ENCODE measurements at places on chromosomes 5 and 9.

GRCh38 chr5:97452646-97453045, 269.6 kb upstream of the RIOK2 start:
- DNase-seq, result no peak

GRCh38 chr5:134594797-134595457, 37.7 kb downstream of the SAR1B start:
- no peak for DNase-seq

DNA sequence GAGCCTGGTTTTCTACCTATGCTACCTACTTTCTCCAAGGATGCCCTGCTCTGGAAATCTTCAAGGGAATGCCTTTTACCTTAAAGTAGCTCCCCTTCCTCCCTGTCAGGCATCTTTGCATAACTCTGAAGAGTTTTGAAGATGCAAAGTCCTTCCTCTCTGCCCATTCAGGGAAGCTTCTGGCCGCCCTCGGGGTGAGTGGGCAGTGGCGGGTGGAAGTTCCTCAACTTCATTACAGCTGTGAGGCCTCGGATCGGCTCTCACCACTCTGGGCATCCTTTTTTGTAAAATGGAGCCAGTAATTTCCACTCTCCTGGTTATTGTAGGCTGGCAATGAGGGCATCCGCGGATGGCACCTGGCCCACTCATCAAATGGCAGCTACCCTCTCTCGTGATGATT, 31.7 kb upstream of the STXBP1 start:
- no peak for DNase-seq

DNA sequence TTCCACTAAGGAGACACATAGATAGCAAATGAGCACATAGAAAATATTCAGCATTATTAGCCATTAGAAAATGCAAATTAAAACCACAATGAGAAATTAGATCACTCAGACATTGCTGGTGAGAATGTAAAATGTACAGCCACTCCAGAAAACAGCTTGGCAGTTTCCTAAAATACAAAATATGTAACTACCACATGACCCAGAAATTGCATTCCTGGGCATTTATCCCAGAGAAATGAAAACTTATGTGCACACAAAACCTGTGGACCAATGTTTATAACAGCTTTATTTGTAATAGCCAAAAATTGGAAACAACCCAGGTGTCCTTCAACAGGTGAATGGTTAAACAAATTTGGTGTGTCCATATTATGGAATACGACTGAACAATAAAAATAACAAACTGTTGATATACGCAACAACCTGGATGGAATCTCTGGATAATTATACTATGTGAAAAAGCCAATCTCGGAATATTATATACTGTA, 34.8 kb upstream of the SHC3 start:
- DNase-seq, result no peak

- no peak for DNase-seq
Measured at GRCh38 chr9:86186696-86187095, 72.8 kb downstream of the C9orf153 start.

DNA sequence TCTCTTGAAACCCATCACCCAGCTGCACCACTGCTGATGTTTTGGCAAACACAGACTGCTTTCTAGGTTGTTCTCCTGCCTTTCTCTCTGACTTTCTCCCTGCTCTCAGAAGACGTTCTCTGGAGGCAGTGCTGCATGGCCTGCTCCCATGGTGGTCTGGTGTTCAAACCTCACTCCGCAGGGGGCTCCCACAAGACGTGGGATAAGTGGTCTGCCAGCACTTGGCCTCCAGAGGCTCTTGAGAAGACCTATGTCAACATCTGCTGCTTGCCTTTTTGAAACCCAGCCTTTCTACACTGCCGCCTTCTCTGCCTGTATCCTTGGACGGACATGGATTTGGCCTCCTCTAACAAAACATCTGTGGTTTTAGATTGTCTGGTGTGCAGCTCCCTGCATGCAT, 16.6 kb downstream of the USP20 start:
- no peak for DNase-seq

DNA sequence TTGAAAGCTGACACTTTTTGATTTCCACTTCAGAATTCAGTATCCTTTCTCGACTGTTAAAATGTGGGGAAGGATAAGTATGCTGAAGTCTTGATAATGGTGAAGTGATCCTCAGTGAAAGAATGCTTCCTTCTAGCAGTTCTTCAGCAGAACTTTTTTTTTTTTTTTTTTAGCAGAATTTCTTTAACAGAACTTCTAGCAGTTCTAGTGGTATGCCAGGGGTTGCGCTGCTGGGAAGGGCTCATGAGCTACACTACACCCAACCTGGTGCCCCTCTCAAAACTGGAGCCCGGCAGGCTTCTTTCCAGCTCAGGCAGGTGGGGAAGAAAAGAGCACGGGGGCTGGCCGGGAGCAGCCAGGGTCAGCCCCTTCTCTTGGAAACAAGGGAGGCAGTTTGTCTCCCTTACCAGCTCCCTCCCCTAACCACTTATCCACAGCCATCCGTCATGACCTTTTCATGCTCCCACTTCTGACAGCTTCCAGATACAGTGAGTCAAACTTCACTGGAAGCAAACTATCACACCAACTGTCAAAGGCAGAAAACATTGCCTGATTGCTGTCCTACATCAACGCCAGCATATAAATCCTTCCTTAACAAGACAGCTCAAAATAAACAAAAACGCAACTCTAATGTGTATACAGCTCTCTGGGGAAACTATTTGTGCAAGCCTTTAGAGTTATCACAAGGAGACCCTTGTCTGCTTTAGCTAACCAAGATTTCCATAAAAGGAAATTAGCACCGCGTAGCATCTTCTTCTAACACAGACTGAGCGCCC, 211.5 kb downstream of the GAPVD1 start:
- DNase-seq, result no peak

DNA sequence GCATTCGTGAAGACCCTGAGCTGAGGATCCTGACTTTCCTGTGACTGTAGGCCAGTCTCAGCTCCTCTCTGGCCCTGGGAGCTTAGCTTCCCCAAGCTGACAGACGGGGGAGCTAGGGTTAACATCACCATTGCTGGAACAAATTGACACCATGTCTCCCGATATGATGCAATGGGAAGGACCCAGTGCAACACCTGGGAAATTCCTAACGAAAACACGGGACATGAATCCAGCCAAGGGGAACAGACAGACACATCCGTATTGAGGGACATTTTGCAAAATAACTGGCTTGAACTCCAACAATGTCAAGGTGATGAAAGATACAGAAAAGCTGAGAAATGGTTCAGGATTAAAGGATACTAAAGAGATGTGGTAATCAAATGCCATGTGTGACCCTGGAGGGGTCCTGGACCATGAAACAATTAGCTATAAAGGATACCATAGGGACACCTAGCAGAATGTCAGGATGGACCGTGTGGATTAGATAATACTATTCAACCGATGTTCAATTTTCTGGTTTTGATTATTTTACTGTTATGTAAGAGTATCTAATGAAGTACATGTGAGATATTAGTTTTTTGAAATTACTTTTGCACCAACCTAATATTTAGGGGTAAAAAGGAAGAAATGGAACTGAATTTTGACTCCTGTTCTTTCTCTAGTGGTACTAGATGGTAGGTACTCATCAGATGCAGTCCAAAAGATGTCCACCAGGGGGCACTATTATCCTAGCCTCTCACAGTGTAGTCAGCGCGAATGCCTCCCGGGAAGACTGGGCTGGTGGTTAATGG, 52.7 kb downstream of the NDST1 start:
- DNase-seq, result peak; percentile 86

DNA sequence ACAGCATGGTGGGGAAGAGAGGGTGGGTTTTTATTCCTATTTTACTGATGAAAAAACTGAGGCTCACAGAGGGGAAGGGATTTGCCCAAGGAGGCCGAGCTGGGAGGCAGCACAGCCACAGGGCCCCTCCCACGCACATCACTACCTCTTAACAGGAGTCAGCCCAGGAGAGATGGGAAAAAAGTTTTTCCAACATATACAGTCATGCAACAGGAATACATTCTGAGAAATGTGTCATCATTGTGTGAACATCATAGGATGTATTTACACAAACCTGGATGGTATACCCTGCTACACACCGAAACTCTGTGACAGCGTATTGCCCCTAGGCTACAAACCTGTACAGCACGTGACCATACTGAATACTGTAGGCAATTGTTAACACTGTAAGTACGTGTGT, 11.6 kb downstream of the TRAF1 start:
- DNase-seq, result no peak

GRCh38 chr9:69193685-69194032, 19.6 kb downstream of the TJP2 start:
- DNase-seq, result no peak

- no peak for DNase-seq
Measured at GRCh38 chr5:158541536-158542297, 558.0 kb downstream of the EBF1 start.

GRCh38 chr9:100287186-100287585, 65.6 kb downstream of the TEX10 start:
- DNase-seq, result no peak

DNA sequence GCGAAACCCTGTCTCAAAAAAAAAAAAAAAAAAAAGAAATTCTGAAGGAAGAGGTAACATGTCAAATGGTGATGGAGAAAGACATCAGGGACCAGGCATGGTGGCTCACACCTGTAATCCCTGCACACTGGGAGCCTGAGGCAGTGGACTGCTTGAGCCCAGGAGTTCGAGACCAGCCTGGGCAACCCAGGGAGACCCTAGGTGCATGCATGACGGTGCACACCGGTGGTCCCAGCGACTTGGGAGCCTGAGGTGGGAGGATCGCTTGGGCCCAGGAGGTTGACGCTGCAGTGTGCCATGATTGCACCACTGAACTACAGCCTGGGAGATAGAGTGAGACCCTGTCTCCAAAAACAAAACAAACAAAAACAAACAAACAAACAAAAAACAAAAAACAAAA, 1.8 kb downstream of the ISCA1 start:
- no peak for DNase-seq

GRCh38 chr9:109108318-109108717, 11.4 kb downstream of the TMEM245 start:
- no peak for DNase-seq

DNA sequence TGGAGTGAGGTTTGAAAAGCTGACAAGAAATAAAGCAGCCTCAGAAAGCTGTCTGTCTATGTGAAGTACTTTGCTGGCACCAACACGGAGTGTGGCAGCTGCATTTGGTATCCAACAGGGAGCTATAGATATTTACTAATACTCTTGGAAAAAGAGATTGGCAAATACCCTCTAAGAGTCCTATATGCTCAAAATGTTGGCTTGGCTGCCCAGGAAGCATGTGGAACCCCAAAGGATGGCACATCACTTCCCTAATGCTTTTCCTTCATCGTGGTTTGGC, 398.3 kb downstream of the TLE4 start:
- no peak for DNase-seq

GRCh38 chr5:58299256-58299655, 160.6 kb downstream of the PLK2 start:
- no peak for DNase-seq

GRCh38 chr9:33429256-33429985, 18.0 kb downstream of the AQP3 start:
- DNase-seq, result no peak

DNA sequence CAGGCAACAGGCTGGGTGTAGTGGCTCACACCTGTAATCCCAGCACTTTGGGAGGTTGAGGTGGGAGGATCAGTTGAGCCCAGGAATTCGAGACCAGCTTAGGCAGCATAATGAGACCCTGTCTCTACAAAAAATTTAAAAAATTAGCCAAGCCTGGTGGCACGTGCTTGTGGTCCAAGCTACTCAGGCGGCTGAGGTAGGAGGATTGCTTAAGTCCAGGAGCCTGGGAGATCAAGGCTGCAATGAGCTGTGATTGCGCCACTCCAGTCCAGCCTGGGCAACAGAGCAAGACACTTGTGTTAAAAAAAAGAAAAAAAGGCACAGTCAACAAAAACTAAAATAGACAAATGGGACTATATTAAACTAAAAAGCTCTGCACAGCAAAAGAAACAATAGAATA, 29.3 kb downstream of the ATP6V0E1 start:
- DNase-seq, result no peak

- no peak for DNase-seq
Measured at GRCh38 chr9:76772686-76773445, 8.6 kb downstream of the PCA3 start.

- no peak for DNase-seq
Measured at GRCh38 chr9:99118782-99119466, 14.0 kb downstream of the TGFBR1 start.

DNA sequence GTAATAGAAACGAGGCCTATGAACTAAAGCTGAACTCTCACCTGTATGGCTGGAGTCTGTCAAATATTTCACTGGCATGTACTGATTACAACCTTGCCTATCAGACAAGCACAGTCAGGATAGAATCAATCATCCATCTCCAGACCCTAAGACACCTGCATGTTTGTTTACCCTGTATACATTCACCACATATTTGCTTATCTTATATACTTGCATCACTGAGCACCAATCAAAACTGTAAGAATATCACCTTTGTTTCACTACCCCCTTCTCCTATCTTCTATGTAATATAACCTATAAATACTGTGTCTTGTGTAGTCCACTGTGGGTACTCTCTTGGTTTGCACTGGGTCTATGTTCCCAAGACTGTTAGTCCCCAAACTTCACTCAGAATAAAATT, 1085.7 kb downstream of the TAF11L14 start:
- DNase-seq, result no peak

DNA sequence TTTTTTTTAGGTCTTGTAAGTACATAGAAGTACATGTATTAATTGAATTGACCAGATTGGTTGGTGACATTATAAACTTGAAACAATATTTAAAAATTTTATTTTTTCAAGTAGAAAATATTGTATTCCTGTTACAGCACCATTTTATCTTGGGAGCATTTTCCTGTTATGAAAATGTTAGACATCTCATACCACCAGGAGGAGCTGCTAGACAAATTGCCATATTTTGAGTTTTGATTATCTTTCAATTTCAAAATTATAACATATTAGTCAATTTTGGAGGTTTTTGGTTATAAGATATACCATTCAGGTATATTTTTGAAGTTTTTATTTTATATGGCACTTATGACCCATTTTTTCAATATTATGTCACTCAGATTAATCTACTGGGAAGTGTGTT, 84.4 kb downstream of the CNTLN start:
- DNase-seq, result no peak

GRCh38 chr5:73378070-73378469, 70.5 kb downstream of the FOXD1 start:
- DNase-seq, result no peak

DNA sequence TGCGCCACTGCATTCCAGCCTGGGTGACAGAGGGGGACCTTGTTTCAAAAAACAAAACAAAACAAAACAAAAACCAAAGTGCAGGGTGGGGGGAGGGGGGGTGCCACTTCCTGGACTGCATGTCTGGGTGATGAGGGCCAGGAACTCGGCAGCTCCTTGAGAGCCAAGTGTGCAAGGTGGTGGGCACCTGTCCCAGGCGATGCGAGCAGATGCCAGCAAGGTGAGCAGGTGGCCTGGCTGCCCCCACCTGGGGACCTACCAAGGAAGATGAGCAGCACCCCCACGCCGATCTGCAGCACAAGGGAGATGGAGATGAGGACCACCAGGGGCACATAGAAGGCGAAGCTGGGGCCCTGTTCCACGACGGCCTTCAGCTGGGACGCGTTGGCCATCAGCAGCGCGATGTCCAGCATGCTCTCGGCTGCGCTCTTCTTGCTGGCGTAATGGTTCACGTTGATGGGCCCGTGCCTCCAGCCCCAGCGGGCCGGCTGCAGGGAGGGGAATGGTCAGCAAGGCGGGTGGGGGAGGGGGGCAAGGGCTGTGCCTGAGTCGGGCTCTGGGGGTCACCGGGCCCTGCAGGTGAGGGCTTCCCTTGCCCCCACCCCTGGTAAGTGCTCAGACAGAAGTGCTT, 7.8 kb downstream of the NINJ1 start:
- peak; percentile 58 for DNase-seq

GRCh38 chr9:4630836-4631235, 31.3 kb upstream of the PLPP6 start:
- no peak for DNase-seq
